Adipocyte (in vitro differentiated cells): ENCODE measurements at places on chromosomes 6 and 20.

DNA sequence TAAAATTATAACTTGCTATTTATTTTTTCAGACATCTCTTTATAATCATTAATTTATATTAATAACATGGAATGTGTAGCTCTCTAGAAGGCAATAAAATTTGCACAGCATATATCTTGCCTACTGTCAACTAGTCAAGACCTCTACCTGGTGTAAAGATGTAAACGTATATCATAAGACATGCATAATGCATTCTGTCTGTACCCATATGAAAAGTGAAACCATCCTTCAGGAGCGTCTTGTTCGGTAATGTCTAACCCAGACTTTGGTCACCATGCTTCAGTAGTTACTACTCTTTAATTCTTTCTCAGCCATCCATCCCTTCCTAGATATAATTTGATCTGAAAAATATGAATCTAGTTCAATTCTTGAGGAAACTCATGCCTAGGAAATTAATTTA is 21.0 kb downstream of the CEP43 start:
- DNase-seq: no peak

DNA sequence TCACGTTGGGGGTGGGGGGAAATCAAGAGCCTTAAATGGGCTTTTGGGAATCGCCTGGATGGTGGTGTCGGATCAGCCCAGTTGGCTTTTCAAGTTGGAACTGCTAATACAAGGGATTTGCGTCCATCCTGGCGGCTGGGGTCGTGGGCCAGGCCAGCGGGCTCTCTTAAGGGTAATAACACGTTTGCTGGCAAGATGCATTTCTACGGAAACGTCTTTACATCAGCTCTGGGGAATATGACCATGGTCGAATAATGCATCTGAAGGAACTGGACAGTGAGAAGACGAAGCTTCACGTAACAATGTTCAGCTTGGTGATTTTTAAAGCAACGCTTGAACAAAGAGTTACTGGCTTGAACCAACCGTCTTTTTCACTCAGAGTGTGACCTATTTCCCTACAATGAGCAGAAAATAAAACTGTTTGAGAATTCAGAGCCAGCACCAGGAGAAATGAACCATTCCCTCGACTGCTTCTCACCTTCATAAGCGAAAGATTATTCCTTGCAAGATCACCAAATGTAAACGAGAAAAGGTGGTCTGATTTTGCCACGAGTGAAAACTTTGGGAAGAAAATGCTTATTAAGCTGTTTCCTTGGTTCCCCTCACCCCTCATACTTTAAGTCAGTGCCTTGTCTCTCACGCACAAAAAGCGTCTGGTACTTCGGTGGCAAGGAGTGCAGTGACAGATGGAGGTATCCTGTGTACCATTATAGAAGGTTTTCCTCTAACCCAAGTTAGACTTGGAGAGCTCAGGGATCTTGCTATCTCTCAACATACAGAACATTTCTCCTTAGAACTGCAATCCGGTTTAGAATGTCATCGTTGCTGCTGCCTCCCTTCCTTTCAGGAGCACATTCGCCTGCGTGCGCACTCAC is 1.4 kb upstream of the MARCKS start:
- peak; percentile 70 for DNase-seq

DNA sequence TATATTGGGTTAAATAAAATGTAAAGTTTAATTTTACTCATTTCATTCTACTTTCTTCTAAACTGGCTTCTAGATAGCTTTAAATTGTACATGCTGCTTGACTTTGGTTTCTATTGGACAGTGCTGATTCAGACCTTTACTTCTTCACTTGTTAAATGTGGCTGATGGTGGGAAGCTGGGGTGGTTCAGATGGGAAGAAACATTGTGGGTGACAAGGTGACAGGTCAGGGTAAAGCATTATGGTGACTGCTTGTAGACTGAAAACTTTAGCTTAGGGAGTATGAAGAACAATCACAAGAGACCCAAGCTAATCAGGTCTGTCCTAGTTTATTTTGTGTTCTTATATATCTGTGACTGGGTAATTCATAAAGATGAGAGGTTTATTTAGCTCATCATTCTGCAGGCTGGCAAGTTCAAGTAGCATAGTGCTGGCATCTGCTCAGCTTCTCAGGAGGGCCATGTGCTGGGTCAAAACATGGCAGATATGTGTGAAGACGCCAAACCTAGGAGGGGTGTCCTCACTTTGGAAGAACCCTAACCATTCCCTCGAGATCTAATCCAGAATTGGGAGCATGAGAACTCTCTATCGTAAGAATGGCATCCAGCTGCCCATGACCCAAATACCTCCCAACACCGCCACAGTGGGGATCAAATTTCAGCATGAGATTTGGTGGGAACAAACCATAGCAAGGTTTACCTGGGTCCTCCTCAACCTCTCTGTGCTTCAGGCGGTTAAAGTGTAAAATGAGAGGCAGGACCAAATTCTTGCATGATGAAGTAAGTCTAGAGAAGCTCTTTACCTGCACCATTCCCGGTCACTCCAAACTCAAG is 102.8 kb downstream of the FYN start:
- no peak for DNase-seq

DNA sequence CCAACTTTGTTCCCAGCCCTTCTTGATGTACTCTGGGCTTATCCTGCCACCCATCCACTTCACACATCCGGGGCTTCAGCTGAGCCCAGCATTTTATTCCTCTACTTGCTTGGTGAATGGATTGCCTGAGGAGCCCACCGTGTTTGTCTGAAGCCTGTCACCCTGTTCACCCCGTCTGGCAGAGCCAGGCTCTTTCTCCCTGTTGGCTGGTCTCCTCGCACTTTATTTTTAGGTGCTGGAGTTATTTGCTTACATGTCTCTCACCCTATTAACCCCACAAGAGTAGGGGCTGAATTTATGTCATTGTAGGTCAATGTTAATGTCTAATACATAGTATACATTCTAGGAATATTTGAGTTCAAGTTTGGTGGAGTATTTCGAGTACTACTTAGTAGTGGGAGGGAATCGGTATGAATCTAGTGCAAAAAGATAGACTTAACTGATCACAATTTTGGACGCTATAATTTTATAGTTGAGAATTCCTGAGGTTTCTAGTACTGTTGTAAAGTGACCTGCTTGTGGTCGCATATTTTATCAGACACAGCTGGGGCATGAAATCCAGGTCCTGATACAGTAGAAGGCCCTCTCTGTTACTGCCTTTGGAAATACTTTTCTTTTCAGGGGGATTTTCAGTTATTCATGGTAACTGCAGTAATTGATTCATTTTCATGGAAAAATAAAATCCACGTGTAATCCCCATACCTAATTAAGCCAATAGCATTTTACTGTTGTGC is 10.8 kb downstream of the JARID2 start:
- no peak for DNase-seq

DNA sequence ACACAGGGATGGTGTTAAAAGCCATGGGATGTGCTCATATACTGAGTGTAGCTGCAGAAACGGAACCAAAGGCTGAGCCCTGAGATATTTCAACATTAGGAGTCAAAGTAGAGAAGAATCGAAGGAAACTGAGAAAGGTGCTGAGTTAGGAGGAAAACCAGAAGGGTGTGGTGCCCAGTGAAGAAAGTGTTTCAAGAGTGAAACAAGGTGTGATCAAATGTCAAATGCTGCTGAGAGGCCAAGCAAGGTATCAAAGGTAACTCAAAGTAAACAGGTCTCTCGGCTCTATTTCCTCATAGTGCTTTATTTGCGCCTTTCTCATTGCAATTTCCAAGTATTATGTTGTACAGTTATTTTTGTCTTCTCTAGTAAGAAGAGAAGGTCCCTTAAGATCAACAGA is 94.1 kb downstream of the PRDM1 start:
- no peak for DNase-seq

DNA sequence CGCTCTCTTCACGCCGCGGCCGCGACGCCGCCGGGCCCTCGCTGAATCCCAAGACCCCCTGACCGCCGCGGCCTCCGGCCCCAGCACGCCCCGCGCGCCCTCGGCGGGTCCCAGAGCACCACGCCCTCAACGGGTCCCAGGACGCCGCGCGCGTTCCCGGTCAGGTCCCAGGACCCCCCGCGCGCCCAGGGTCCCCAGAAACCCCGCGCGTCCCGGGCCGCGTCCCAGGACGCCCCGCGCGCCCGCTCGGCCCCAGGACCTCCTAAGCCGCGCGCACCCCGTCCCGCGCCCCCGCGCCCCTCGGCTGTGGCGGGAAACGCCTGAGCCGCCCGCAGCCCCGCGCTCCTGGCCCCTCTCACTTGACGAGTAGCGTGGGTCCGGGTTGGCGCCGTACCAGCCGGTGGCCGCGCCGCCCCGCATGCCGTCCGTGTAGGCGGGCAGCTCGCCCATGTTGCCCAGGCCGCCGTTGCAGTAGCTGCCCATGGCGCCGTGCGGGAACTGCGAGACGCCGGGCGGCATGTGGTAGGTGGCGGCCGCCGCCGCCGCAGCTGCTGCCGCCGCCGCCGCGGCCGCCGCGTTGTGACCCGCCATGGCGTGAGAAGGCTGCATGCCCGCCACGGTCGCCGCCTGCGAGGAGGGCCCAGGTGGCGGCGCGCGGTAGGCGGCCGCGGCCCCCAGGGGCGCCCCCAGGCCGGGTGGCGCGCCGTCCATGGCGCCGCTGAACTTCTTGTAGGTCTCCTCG is 556 bp downstream of the NKX2-4 start:
- peak; percentile 20 for DNase-seq

DNA sequence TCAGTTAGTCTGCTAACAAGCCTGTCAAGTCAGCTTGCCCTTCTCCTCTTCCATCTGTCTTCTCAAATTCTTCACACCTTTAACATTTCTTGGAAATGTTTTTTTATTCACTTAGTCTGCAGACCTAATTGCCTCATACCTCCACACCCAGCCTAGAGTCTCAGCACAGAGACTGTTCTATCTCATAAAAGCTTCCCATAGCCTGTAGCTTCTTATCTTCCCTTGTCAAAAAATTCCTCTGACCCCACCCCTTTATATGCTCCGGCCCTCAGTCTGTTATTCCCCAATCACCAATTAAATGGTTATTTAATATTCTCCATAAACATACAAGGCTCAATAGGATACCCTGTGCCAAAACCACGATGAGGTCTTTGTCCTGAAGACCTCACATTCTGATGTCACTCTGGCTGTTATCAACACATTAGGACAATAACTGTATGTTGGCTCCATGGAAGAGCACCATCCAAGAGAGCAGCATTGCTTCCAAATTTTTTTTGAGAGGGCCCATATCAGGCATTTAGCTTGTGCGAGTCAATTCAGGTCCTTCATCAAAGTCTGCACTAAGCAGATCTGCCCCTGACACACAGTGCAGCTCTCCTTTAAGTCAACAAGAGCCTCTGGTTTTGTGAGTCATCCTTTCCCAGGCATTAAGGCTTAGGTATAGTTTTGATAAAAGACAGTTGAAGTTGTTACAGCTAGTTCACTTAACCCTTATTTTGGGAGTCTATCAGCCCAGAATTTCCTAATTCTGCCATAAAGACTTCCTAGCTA is 83.2 kb upstream of the TBX18 start:
- DNase-seq: no peak

GRCh38 chr20:50227506-50227905 is 36.9 kb downstream of the CEBPB start:
- DNase-seq: no peak

GRCh38 chr6:135257631-135258405 is 76.7 kb downstream of the MYB start:
- DNase-seq: no peak

DNA sequence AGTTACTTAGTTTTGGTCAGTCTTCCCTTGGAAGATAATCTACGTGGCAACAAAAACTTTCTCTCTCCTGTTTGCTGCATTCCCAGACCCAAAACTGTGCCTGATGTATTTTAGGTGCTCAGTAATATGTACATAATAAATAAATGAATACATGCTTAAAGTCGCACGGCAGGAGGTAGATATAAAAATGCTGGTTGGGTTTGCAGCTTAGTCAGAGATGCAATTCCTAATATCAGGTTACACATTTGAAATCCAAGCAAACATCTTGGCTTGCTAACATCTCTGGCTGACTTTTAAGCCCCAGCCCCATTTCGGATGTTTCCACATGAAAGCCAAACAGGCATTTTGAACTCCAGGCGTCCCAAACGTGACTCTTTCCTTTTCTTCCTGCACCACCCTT is 91.0 kb downstream of the KCNQ5 start:
- peak; percentile 47 for DNase-seq

DNA sequence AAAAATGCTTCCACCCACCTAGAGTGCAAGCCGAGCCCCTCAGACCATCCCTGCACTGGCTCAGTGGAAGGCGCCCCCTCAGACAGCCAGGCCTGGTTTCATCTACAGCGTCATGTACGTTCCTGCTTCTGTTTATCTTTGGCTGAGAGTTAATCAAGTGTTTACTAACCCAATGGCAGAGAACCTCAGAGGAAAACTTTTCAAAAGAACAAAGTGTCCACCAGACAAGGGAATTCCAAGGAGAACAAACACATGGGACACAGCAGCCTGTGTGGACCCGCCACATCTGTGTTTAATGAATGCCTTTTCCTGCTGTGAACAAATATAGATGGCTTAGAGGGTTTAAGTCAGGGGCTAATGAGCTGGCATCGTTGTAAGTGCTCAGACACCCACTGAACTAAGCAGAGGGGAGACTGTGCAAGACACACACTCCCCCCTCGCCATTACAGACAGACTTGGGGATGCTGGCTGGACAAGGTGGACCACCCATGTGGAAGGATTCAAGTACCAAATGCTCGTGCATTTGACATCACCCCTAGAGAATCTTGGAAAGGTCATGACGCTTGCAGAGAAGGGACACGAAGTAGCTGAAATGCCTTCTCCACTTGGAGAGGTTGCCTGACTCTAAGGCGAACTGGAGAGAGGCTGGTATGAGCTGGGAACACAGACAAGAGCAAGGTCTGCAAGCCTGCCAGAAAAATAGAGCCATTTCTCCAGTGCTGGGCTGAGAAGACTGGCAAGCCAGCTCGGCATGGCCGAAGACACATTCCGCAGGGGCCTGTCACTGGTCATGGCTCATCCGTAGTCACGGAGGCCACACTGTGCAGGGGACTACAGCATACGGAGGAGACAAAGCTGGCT is 53.5 kb upstream of the NXT1 start:
- peak; percentile 37 for DNase-seq

DNA sequence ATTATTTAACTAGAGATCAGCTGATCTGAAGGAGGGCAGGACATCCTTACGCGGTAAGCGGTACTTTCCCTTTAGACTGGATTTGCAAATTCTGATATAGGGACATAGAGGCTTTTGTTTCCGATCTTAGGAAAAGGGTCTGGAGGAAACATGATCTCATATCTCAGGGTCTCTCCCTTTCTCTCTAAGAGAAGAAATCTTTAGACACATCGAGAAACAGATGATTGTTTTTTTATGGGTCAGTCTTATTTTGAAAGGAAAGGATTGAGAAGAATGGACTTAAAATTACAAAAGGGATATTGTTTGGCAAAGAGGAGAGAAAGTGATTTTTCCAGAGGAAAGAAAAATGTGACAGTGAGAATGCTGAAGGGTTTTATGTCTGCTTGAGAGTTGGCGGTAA is 83.9 kb upstream of the OGFRL1 start:
- DNase-seq: no peak

GRCh38 chr6:54060286-54060685 is 51.0 kb upstream of the MLIP start:
- DNase-seq: peak; percentile 41

GRCh38 chr6:44339763-44340625 is 2.5 kb upstream of the SPATS1 start:
- peak; percentile 8 for DNase-seq

GRCh38 chr20:20225325-20226043 is 142.4 kb upstream of the INSM1 start:
- DNase-seq: no peak

- no peak for DNase-seq
Measured at GRCh38 chr20:54026295-54027064, 43.9 kb downstream of the BCAS1 start.
